ENCODE measurements at places on chromosomes 2 and 18.
A peak's percentile ranks its signal among the peaks of the same experiment; 100 is the strongest.

DNA sequence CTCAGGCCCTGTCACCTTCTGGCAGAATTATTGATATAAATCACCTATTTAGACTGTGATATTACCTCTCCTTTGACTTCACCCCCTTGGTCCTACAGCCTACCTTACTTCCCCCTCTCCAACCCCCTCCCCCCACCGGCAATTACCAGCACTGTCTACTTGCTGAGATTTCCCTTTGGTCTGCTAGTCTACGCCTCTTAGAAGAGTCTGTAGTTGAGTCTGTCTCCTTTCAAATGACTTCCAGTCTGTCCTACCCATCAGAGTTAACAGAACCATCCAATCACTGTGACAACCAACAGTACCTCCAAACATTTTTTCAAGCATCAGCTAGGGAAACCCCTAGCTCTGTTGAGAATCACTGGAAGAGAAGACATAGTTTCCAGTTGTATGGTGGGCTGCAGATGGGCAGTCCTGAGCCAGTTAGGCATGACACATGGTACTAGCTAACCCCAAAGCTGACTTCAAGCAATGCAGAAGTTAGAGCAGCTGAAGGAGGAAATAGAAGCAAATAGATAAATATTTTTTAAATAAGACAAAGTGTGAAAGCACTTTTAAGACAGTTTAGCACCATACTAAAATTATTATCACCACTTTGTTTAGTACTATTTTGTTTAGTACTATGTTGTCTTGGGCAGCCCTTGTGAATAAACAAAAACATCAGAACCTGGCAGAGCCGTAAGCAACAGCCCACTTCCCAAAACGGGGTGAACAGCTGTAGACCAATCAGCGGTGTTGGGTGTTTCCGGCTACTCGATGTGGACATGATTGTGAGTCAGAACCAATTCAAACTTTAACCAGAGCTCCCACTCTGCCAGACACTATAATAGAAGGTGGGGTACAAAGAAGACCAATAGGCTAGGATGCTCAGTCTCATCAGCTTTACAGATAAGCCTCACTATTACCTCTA lies 2.7 kb upstream of the ASNSD1 start:
- no peak for DNase-seq

- no peak for DNase-seq
These were observed 6.2 kb upstream of the SPEG start for GRCh38 chr2:219428469-219428868.

GRCh38 chr2:85997017-85997970 lies 108.4 kb downstream of the POLR1A start:
- DNase-seq = peak; percentile 88

DNA sequence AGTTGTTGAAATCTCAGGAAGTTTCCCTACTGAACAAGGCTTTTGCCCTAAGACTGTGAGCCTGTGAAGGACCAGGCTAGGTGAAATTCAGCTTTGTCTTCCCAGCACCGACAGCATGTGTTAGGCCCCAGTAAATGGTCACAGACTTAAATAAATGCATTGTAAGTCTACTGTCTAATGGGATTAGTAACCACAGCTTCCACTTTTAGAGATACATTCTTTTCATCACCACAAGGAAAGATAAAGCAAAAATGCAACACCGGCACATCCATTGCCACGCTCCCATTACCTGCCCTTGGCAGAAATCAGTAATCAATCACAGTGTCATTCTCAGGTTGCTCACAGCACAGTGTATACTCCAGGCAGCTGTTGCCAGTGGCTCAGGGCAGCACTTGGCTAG lies 59.3 kb downstream of the CRACDL start:
- no peak for DNase-seq

GRCh38 chr18:59748628-59749360 lies 51.6 kb upstream of the CCBE1 start:
- DNase-seq = peak; percentile 94

GRCh38 chr2:86072271-86072858 lies 33.3 kb downstream of the POLR1A start:
- peak; percentile 71 for DNase-seq

DNA sequence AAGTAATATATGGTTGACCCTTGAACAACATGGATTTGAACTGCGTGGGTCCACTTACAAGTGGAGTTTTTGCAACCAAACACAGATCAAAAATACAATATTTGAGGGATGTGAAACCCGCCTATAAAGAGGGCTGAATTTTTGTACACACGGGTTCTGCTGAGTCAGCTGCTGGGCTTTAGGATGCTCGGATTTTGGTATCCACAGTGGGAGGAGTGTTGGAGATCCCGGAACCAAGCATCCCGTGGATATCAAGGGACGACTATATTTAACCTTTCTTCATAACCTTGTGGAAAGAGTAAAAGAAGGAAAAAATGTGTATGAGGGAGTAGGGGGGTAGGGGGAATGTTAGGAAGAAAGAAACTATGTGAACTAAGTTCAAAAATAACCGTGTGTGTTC lies 10.0 kb upstream of the INPP1 start:
- DNase-seq = no peak

DNA sequence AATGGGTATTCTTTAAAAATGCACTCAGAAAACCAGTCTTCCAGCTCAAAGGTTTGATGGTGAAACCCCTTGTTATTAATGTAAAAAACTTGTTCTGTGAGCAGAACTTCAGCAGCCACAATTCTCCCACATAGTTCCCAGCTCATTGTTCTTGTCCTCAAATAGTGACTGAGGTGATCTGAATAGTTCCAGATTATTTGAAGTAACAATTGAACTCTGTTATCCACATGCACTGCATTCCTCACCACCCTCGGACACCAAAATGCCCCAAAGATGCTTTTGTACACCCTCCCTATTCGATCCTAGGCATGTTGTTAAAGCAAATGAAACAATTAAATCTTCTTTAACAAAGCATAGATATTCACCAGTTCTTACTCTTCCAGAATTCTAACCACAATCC lies 2186.8 kb upstream of the CELF4 start:
- no peak for DNase-seq

GRCh38 chr18:57533006-57533867 lies 53.3 kb downstream of the FECH start:
- DNase-seq = no peak

DNA sequence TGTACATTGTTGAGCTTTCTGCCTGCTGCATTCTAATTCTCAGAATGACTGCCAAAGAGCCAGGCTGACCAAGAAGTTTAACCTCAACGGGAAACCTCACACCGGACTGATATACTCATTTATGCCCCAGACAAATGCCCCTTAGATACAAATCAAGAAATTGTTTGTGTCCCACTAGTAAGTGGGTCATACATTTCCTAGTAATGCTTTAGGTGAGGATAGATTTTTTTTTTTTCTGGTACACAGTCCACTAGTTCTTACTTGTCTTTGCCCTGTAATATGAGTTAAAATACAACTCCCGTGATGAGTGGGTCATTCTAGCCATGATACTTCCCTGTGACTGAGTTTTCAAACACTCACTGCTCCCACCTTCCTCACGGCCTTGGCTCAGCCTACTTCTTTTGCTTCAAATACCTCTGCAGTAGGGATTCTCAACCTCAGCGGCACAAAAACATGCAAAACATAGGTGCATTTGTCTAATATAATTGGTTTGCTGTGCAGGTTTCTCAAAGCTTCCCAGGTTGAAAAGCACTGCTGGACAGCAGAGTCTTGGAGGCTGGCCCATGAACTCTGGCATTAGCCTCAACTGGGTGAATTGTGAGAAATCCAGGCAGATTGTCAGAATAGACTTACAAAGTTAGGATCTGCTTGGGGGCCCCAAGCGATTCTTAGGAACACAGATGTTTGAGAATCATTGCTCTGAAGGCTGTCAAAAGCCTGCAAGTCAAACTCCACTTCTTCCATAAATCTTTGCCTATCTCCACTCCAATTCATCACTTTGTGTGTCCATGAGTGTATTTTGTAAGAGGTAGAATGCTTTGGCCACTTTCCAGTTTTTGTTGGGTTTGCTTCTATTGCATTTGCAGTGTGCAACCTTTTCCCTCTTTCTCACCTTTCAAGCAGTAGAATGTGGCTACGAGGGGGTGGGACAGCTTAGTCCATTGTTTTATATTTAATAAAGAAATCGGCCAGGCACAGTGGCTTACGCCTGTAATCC lies 35.5 kb downstream of the TGIF1 start:
- no peak for DNase-seq

- DNase-seq = no peak
These were observed 94.0 kb upstream of the OTX1 start for GRCh38 chr2:62956651-62957050.

GRCh38 chr2:136255127-136255526 lies 137.2 kb upstream of the CXCR4 start:
- DNase-seq = no peak
